Iris pigment epithelial cell (primary cell): ENCODE measurements at places on chromosomes 5 and 9.
A peak's percentile ranks its signal among the peaks of the same experiment; 100 is the strongest.

DNA sequence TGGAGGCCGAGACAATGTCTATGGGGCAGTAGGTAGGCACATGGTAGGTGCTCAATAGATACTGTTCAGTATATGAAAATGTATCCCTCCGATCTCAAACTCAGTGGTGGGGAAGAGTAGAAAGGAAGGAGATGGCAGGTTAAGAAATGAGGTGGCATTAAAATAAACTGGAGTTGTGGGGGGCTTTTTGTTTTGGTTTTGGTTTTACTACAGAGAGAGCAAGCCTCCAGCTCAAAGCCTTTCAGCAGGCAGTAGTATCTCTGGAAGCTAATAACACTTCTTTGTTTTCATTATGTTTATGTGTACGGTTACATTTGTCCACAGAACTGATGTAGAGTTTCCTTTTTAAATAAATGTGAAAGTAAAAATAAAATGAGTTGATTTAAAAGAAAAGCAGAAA lies 8.6 kb downstream of the MFAP3 start:
- DNase-seq = no peak

GRCh38 chr5:63125862-63126261 lies 547.2 kb downstream of the LRRC70 start:
- DNase-seq = peak; percentile 64

- DNase-seq = no peak
These were observed 6.4 kb downstream of the SEPTIN8 start for GRCh38 chr5:132770476-132771159.

DNA sequence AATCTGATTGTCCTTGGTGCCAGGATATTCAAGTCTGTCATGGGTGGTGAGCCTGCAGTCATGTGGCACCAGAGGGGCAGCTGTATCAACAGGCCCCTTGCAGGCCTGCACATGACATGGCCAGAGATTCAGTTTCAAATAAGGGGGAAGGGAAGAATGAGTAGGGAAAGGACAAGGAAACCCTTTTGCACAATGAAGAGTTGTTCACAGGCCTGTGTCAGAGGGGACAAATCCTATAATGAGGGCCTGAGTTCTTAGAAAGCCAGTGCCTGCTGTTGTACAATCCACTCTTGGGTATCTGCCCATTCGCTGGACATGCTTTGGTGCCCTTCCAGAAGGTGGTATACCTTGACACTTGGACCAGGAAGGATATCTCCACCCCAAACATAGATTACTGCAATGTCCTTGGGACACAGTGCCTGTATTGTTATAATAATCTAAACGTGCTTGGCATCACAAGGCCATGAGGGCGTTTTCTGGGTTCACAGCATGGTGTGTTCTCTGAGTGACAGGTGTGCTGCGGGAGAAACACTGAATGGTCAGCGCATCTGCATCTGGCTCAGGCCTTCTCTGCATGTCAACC lies 1.9 kb upstream of the TMEM171 start:
- DNase-seq = no peak

DNA sequence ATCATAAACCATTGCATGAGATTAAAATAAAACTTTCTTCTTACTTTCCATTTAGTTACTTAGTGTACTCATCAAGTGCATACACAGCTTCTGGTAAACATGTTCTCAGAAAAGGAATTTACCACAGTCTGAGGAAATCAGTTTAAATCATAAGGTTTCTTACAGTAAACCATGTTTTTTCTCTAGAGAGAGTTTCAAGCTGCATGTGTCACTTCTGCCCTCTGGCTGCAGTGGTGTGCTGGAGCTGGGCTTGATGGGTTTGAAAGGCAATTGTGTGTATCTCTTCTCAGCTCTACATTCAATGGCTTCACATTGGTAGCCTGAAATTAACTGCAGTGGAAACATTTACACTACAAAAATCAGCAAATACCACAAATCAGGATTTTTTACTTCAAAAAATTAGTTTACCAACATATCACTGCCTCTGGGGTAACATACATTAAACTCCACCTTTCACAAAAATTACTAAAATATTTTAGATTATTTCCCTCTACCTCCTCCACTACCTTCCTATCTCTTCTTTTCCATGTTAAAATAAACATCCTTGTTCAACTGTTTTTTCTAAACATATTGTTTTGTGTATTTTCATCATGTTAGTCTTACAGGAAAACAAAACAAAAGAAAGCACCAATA lies 414.3 kb downstream of the ANXA1 start:
- peak; percentile 87 for DNase-seq
